Ureter (tissue), 1 donor: ENCODE measurements at places on chromosomes 13 and 19.

- peak; percentile 68 for DNase-seq
Observed at GRCh38 chr19:20423381-20424197, 142.0 kb downstream of the ZNF737 start.

- DNase-seq = no peak
Observed at GRCh38 chr13:33752597-33752996, 65.4 kb upstream of the RFC3 start.

DNA sequence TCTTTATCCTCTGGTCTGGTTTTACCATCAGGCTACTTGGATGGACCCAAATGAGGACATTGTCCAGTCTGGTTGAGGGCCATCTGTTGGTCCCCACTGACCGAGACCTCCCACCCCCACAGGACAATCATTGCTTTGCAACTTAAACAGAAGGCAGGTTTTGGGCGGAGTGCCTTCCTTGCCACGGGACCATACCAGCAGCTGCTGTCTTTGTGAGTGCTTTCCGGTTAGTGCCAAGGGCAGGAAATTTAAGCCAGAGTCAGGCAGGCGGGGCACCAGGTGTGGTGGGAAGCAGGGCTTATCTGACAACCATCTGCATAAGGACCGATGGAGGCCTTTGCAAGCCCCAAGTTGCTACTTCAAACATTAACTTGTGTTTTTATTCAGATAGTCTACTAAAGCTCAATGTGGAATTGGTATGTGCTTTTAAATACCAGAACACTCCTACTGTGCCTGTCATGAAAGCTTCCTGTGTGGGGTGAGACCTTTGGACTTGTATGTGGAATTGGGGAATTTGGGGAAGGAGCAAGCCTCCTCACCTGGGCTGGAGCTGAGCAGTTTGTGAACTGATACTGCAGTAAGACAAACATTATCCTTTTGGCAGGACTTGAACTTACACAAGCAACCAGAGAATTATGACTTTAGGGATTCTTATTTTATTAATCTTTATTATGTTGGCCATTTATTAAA is 39.3 kb upstream of the UBE2L5 start:
- DNase-seq = no peak

GRCh38 chr19:31135841-31136240 is 213.4 kb downstream of the TSHZ3 start:
- no peak for DNase-seq
